Right ventricle myocardium inferior (tissue), 1 donor: ENCODE measurements at places on chromosomes 13 and 19. TPM values are rescaled to one million over a fixed set of nuclear protein-coding genes. Genes with fewer than 3 reads are reported as not detected.

The APOC1 gene
- total RNA-seq = 1.4 TPM

The TMEM255B gene
- 9.8 TPM for total RNA-seq

GRCh38 chr13:111339366-111340143 lies 19.1 kb downstream of the TEX29 start:
- DNase-seq = no peak

- DNase-seq = no peak
These were observed 25.1 kb downstream of the AP1M1 start for GRCh38 chr19:16222806-16223205.

GRCh38 chr19:17616961-17617806 lies 61.7 kb downstream of the COLGALT1 start:
- no peak for DNase-seq

GRCh38 chr19:42343344-42344110 lies 18.1 kb downstream of the MEGF8 start:
- DNase-seq = no peak

DNA sequence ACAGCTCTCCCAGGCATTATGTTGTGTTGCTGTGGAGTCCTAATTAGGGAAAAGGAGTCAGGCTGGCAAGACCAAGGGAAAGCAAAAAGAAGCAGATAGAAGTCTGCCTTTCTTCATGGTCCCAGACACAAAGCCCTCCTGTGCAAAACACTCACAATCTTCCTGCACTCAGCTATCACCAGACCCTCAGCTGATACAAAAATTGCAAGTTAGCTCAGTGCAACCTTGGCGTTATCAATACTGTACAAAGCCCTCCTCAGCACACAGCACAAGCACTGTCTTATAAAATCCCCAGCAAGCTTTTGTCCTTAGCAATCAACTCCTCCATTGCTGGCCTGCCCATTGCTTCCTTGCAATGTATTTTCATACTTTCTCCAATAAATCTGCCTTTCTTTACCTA lies 3.2 kb downstream of the OR7C2 start:
- DNase-seq = no peak

GRCh38 chr19:46977548-46977947 lies 42.1 kb upstream of the NPAS1 start:
- no peak for DNase-seq

GRCh38 chr19:35293363-35293739 lies 1.4 kb downstream of the MAG start:
- no peak for DNase-seq

- DNase-seq = no peak
These were observed 1.7 kb upstream of the CYP4F8 start for GRCh38 chr19:15613338-15613737.

DNA sequence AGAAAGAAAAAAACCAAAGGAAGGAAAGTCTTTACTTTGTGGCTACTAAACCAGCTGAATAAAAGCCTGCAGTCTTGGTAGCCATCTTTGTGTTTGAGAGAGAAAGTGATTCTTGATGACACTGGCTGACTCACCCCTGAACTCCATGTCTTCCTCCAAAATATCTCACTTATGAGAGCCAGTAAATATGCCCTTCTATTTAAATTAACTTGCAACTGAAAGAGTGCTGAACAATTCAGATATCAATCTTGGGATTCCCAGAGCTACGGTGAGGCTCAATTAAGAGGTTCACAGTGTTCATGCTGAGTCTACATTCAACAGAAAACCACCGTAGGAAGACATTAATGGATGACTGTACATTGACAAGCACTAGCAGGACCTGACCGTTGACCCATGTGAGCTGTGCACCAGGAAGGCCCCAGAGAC lies 57.9 kb downstream of the KCTD12 start:
- no peak for DNase-seq

DNA sequence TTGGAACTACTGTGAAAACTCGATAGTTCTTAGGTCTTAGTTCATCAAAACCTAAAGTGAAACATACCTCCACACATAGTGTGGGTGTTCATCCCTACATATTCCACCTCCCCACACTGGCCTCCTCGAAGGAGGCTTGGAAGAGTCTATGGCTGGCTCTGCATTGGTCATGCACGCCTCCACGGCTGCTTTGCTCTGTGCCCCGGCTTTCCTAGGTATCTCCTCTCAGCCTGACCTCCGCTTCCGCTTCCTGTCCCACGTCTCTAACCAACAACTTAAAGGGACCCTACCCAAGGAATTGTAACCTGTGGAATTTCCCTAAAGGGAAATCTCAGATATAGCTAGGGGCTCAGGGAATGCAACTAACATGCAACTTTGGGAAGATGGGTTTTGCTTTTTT lies 79.7 kb upstream of the MBNL2 start:
- DNase-seq = no peak
